Stimulated activated CD4-positive, alpha-beta T cell treated with anti-CD3 and anti-CD28 coated beads, Interleukin-2, amount 100 ng/mL, for 48 hours (primary cell): ENCODE measurements at places on chromosomes 2 and 18.

- DNase-seq: no peak
Observed at GRCh38 chr2:212766921-212767320, 228.3 kb upstream of the ERBB4 start.

DNA sequence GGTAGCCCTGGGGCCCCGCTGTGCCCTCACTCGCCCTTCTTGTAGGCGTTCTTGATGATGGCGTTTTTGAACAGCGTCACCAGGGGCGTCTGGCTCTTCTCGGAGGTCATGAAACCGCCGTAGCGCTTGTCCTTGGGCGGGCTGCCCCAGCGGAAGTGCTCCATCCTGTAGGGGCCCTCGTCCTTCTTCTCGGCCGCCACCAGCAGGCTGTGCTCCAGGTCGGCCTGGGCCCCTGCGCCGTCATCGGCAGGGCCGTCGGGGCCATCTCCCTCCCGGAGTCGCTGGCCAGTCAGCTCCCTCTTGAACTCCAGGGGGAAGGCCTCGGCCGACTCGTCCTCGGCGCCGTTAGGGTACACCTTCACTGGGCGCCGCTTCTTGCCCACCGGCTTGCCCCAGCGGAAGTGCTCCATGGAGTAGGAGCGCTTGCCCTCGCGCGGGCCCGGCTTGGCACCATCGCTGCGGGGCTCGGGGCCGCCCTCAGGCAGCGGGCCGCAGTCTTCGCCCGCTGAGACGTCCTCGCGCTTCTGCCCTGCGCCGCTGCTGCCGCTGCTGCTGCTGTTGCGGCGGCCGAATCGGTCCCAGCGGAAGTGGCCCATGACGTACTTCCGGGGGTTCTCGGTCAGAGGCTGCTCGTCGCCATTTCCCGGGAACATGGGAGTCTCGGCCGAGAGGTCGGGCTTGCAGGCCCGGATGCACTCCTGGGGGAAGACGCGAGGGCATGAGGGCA lies 7.2 kb downstream of the POMC start:
- peak; percentile 67 for DNase-seq

GRCh38 chr2:112277596-112278220 lies 2.3 kb downstream of the ZC3H6 start:
- no peak for DNase-seq

GRCh38 chr18:52254367-52254766 lies 85.6 kb upstream of the DCC start:
- no peak for DNase-seq

- no peak for DNase-seq
Observed at GRCh38 chr2:68448671-68449653, 18.1 kb downstream of the FBXO48 start.

DNA sequence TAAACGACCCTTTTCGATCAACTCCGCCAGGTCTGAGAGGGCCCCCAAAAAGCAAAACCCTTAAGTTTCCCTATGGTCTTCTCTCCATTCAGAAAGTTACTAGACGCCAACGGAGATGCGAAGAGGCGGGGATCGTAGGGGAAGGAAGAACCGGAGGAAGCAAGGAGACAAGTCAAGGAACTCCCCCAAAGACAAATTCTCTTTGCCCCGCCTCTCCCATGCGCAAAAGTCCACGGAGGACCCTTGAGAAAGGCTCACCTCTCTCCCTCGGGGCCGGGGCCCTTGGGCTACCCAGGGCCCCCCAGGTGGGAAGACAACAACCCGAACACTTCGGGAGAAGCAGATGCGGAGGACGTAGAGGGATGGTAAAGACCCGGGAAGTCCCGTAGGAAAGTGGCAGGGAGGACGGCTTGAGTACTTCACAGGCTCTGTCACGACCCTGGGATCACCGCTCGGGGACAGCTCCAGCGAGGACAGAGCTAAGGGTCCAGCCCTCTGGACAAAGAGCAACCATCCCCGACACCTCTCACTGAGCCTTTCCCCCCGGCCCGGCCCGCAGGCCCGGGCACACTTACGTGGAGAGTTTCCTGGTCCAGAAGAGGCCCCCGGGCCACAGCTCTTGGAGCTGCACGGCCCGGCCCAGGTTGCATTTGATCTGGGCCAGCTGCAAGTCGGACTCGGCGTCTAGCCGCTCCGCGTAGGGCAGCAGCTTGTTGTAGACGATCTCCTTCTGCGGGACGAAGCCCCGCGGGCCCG lies 647 bp downstream of the PSME4 start:
- DNase-seq: no peak
